ENCODE measurements at places on chromosomes 4 and X. TPM values are rescaled to one million over a fixed set of nuclear protein-coding genes. Genes with fewer than 3 reads are reported as not detected.

Gene CCDC149
- total RNA-seq, result 6.9 TPM

Gene NEK1
- total RNA-seq, result 6.7 TPM

Gene FSTL5
- 0.41 TPM for total RNA-seq

Gene FGF2
- 14.6 TPM for total RNA-seq

Gene OSTC
- 53.6 TPM for total RNA-seq

Gene TMEM175
- total RNA-seq, result 28.7 TPM

Gene DDIT4L
- 0.03 TPM for total RNA-seq

Gene PLP1
- total RNA-seq, result 22.5 TPM

Gene GPRIN3
- 0.27 TPM for total RNA-seq

Gene FGG
- total RNA-seq, result not detected

Gene TXK
- total RNA-seq, result 1.5 TPM

Gene DMD
- total RNA-seq, result 1.7 TPM

Gene VCX
- 20.5 TPM for total RNA-seq

Gene NXF2
- 2.0 TPM for total RNA-seq

Gene SSX4B
- 0.53 TPM for total RNA-seq

Gene DRP2
- total RNA-seq, result 0.19 TPM

Gene PAGE2
- 116 TPM for total RNA-seq

Gene HTN3
- not detected for total RNA-seq

Gene CORIN
- total RNA-seq, result 0.30 TPM

Gene GLRB
- total RNA-seq, result 3.9 TPM

Gene TECRL
- total RNA-seq, result not detected

Gene PLS3
- total RNA-seq, result 22.1 TPM

Gene SLC4A4
- total RNA-seq, result 0.88 TPM

Gene RGN
- total RNA-seq, result 0.19 TPM

Gene CCDC110
- total RNA-seq, result not detected

Gene AFF2
- total RNA-seq, result not detected

Gene ADGRA3
- 21.7 TPM for total RNA-seq

Gene NPNT
- not detected for total RNA-seq

Gene AKAP4
- total RNA-seq, result not detected

Gene KLB
- not detected for total RNA-seq

Gene MECP2
- 59.4 TPM for total RNA-seq

Gene ASMT
- total RNA-seq, result not detected

Gene STK26
- 14.4 TPM for total RNA-seq

Gene TRPC3
- 1.4 TPM for total RNA-seq

Gene P2RY8
- total RNA-seq, result not detected

Gene IGSF1
- total RNA-seq, result 0.15 TPM

Gene MRPL1
- 27.1 TPM for total RNA-seq

Gene DIAPH2
- total RNA-seq, result 8.1 TPM

Gene MAGEA4
- total RNA-seq, result 922 TPM

Gene CTAG2
- total RNA-seq, result 2.5 TPM

Gene PLK4
- 45.1 TPM for total RNA-seq

Gene JCHAIN
- not detected for total RNA-seq

Gene ATP1B4
- total RNA-seq, result not detected

Gene MAGEB10
- total RNA-seq, result not detected

Gene SLC6A14
- total RNA-seq, result not detected
